Stimulated activated CD4-positive, alpha-beta T cell treated with anti-CD3 and anti-CD28 coated beads, Interleukin-15, amount 100 ng/mL, for 1 hour (primary cell): ENCODE measurements at places on chromosomes 13 and 19.
A peak's percentile ranks its signal among the peaks of the same experiment; 100 is the strongest.

GRCh38 chr13:60583911-60584753 lies 187.1 kb downstream of the TDRD3 start:
- DNase-seq = no peak

- DNase-seq = no peak
Measured at GRCh38 chr13:46949211-46949610, 52.4 kb upstream of the HTR2A start.

DNA sequence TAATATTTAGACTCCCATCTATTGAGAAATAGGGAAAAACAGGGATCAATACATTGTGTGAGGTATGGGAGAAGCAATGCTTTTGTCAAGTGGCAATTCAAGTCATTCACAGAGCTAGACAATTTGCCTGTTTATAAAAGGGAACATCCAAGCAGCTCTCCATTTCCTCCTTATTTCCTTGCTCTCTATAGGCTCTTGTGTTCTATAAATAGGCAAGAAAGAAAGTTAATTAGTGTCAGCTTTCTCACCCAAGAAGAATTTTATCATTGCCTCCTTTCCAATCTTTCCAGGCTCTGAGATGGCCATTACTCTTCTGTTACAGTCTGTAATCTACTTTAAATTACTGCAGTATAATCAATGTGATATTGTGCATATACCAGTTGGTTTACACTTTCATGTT lies 199.9 kb downstream of the LHFPL6 start:
- no peak for DNase-seq

GRCh38 chr19:36196249-36196648 lies 18.2 kb downstream of the ZNF565 start:
- DNase-seq = no peak

DNA sequence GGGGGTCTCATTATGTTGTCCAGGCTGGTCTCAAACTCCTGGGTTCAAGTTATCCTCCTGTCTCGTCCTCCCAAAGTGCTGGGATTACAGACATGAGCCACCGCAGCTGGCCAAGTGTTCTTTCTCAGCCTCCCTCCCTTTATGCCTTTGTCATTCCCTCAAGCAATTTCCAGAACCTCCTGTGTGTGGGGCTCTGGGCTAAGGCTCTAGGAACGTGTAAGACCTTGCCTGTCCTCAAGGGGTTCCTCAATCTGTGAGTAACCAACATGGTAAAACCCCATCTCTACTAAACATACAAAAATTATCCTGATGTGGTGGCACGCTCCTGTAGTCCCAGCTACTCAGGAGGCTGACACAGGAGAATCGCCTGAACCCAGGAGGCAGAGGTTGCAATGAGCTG lies 15.5 kb upstream of the SPACA4 start:
- no peak for DNase-seq

GRCh38 chr13:47252627-47253026 lies 355.8 kb upstream of the HTR2A start:
- DNase-seq = no peak

DNA sequence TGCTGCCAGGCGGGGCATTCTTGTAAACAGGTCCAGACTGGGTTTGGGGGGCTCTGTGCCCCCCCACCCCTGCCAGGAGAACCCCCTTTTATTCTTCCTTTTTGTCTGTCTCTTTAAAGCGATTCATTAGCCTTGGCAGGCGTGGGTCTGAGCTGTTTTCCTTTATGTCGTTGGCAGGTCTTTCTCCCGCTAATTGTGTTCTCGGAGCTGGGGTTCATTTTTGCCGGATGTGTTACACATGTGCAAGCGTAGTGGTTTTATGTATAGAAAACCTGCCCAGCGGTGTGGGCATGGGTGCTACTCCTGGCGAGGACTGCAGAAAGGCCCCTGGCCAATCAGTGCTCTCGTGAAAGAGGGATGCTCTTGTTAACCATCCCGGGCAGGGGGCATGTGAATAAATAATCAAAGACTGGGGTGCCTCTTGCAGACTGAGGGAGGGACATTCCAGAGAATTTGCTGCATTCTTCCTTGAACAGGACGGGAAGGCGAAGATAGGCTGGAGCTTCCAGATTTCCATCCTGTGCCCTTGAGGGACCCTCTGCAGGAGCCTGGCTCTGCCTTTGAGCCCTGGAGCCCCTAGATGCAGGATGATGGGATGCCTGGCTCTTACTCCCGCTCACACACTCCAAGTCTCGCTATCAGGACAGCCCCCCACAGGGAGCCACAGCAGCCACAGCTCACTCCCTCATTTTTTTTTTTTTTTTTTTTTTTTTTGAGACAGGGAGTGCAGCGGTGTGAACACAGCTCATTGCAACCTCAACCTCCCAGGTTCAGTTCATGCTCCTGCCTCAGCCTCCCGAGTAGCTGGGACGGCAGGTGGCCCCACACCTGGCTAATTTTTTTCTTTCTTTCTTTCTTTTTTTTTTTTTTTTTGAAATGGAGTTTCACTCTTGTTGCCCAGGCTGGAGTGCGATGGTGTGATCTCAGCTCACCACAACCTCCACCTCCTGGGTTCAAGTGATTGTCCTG lies 14.1 kb downstream of the CARM1 start:
- DNase-seq = no peak

- no peak for DNase-seq
Measured at GRCh38 chr13:89920461-89920860, 1427.0 kb upstream of the MIR17HG start.

DNA sequence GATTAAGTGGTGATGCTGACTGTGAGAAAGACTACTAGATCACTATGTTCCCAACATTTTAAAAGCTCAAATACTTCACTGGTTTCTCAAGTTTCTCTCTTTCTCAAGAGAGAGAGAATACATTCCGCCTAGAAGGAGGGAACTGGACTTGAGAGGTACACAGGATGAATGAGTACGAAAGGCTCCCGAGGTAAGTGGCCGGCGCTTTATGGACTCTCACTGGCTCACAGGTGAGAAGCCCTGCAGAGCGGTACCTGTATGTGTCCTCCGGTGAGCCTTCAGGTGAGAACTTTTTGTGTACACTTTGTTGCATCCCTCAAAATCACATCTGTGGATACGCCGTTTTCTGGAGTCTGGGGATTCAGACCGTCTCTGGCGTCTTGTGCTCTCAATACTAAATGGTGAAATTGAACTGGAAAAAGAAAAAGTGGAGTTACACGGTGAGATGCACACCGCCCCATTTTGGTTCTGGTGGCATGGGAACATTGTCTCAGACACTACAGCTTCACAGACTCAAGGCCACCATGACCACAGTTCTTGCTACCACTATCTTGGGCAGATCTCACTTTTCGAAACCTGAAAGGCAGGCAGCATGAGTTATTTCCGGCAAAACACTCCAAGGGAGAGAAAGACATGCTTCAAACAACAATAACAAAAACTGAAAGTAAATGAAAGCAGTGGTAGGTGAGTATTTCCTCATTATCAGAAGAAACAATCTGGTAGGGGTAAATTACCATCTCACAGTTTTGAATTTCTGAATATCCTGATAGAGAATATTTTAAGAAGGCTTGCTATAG lies 418.9 kb downstream of the KLF12 start:
- peak; percentile 10 for DNase-seq

- no peak for DNase-seq
Measured at GRCh38 chr19:41373993-41374392, 2.3 kb upstream of the TMEM91 start.

GRCh38 chr19:48997972-48998371 lies 4.3 kb downstream of the RUVBL2 start:
- no peak for DNase-seq

DNA sequence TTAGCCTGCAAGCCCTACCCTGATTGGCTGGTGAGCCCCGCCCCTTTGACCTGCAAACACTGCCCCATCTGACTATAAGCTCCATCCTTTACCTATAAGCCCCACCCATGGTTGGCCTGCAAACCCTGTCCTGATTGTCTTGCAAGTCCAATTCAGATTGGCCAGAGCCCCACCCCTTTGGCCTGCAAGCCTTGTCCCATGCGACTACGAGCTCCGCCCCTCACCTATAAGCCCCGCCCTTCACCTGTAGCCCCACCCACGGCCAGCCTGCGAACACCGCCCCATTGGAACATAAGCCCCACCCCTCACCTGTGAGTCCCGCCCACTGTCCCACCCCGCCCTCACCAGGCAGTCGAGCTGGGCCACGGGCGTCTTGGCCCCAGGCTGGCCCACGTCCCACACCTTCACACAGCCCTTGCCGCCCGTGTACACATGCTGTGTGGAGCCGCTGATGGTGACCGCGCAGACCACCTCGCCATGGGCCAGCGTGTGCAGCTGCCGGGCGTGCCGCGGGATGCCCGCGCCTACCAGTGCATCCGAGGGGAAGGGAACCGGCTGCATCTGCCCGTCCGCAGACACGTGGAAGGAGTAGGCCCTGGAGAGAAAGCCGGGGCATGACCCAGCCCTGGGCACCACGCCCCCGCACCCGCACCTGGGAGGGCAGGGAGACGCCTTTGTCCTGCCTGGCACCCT lies 22.9 kb downstream of the TLE2 start:
- DNase-seq = no peak

- DNase-seq = no peak
Measured at GRCh38 chr19:3423183-3423829, 56.9 kb downstream of the NFIC start.

- no peak for DNase-seq
Measured at GRCh38 chr13:41199079-41199478, 4.7 kb upstream of the KBTBD7 start.

- no peak for DNase-seq
Measured at GRCh38 chr13:64274481-64275217, 2859.0 kb upstream of the PCDH20 start.

GRCh38 chr13:101767131-101767530 lies 314.7 kb downstream of the ITGBL1 start:
- DNase-seq = no peak

GRCh38 chr19:15869109-15869555 lies 28.7 kb downstream of the CYP4F2 start:
- DNase-seq = peak; percentile 15

GRCh38 chr19:39842693-39843435 lies 3.3 kb downstream of the FBL start:
- DNase-seq = no peak

- DNase-seq = no peak
Measured at GRCh38 chr13:45108716-45109101, 11.6 kb upstream of the GTF2F2 start.

DNA sequence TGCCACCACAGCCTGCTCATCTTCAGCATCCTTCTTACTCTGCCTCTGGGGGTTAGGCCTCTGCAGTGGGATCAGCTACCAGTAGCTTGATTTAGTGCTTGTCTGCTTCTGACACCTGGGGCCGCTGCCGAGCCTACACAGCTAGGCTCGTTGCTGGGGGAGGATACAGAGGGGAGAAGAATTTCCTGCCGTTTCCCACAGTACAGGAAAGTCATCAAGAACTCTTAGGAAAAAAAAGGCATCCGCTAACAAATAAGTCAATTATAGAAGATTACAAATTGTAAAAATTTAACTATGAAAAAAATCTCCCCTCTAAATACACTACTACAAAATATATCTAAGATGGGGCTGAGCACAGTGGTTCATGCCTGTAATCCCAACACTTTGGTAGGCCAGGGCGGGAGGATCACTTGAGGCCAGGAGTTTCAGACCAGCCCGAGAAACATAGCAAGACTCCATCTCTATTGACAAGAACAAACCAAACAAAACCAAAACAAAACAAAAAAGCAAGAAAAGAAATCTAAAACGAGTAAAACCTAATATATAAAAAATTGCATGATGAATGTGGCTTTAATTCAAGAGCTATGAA lies 26.7 kb downstream of the LATS2 start:
- DNase-seq = no peak

GRCh38 chr13:19151581-19152263 lies 29.9 kb downstream of the TUBA3C start:
- DNase-seq = no peak

DNA sequence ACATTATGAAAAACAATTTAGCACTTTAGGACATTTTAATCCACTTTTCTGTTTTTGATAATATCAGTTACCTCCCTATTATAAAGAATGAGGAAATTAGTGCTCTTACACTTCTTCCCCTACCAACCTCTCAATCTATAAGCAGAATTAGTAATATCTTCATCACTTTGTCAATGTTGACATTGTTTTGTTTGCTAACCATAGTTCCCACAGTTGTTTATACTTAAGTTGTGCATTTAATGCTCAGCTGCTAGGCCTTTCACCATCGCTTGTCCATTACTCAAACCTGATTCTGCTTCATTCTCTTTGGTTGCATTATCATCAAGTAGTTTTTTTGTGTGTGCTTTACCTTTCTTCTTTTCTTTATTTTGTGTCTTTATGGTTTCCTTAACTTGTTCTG lies 132.1 kb downstream of the CDK8 start:
- DNase-seq = no peak

DNA sequence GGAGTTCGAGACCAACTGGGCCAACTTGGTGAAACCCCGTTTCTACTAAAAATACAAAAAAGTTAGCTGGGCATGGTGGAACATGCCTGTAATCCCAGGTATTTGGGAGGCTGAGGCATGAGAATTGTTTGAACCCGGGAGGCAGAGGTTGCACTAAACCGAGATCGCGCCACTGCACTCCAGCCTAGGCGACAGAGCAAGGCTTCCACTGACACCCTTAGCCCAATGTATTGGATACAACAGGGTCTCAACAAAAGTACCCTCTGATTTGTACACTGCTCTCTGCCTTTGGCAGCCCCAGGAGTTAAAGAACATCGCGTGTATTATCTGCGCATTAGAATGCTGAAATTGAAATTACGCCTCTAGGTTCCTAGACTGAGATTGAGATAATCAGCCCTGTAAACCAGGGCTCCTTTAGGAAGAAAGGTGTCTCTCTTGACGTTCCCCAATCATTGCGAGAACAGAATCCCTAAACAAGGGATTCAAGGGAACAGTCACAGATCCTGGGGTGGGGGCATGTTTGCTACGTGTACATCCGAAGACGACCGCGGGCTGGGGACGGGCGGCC lies 21.9 kb downstream of the IPO5 start:
- no peak for DNase-seq

DNA sequence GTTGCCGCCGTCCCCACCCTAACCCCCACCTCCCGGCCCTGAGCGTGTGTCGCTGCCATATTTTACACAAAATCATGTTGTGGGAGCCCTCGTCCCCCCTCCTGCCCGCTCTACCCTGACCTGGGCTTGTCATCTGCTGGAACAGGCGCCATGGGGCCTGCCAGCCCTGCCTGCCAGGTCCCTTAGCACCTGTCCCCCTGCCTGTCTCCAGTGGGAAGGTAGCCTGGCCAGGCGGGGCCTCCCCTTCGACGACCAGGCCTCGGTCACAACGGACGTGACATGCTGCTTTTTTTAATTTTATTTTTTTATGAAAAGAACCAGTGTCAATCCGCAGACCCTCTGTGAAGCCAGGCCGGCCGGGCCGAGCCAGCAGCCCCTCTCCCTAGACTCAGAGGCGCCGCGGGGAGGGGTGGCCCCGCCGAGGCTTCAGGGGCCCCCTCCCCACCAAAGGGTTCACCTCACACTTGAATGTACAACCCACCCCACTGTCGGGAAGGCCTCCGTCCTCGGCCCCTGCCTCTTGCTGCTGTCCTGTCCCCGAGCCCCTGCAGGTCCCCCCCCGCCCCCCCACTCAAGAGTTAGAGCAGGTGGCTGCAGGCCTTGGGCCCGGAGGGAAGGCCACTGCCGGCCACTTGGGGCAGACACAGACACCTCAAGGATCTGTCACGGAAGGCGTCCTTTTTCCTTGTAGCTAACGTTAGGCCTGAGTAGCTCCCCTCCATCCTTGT lies 6.4 kb downstream of the YIPF2 start:
- DNase-seq = no peak
